ENCODE measurements at places on chromosomes 2 and 18. TPM values are rescaled to one million over a fixed set of nuclear protein-coding genes. Genes with fewer than 3 reads are reported as not detected.
A peak's percentile ranks its signal among the peaks of the same experiment; 100 is the strongest.

GRCh38 chr2:235215248-235215647, 263.4 kb downstream of the SH3BP4 start:
- DNase-seq, result no peak

DNA sequence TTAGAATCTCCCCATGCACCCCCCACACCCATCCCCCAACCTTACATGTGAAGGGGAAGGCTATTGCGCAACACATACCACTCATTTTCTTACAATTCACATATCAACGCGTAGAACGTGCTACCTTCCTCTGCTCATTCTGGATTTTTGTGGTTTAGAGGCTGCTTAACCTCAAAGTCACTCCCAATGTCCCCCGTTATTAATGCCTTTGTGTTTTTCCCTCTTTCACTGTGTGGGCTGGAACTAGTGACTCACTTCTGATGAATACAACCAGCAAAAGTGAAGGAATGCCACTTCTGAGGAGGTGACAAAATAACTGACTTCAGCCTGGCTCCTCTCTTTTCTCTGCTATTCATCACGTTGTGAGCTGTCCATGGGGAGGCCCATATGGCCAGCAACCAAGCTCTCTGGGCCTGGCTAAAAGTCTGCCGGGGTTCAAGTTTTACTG, 342.5 kb upstream of the NXPH2 start:
- DNase-seq, result no peak

DNA sequence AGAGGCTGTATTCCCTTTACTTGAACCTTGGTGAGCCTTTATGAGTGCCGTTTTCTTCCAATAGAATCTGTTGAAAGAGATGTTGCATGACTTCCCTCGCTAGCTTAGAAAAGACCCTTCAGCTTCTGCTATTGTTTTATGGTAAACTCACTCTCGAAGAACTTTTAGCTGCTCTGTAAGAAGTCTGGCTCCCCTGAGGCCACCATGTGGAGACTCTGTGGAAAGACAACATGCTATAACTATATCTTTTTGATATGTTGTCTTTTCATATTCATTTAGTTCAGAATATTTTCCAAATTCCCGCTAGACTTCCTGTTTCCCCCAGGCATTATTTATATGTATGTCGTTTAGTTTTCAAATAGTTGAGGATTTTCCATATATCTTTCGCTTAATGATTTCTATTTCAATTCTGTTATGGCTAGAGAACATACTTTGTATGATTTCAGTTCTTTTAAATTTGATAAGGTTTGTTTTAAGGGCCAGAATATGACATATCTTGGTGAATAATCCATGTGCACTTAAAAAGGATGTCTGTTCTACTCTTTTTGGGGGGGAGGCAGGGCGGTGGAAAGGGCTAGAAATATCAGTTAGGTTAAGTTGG, 64.1 kb downstream of the PTPN4 start:
- no peak for DNase-seq

DNA sequence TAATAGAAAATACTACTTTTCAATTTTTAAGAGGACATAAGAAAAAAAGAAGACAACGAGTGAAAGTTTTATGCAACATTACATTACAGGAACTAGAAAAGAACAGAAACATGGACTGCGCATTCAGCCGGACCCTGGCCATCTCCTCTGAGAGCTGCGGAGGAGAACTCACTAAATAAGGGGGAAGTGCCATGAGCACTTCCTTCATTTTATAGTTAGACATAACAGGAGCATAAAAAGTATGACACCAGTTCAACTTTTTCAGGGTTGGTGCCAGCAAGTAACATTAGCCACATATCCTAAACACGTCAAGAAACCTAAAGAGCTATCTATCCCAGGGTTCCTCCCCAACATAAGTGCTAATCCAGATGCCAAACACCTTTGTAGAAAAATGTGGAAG, 78.0 kb upstream of the SERTAD2 start:
- DNase-seq, result no peak

DNA sequence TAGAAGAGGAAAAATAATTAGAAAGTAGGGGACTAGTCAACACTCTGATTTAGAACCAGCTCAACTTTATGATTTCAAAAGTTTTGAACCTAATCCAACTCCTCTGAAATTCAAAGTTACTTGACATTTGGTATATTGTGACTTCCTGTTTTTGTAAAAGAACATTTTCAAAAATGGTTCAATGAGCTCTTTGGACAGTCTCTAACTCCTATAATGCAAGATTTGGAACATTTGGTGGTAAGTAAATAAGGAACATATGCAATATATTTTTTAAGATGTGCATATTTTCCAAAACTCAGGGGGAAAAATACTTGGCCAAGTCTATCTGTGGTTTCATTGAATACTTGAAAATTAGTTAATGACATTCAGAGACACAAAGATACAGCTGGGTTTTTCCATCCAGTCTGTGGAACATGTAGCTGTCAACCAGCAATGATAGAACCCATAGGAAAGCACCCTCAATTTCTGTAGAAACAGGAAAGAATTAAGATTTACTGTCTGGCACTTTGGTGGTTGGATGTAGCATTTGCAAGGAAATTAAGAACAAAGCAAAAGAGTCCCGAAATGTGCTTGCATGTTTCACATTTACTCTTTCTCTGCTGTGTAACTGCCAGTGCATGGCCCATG, 17.0 kb upstream of the ANKRD44 start:
- DNase-seq, result no peak

DNA sequence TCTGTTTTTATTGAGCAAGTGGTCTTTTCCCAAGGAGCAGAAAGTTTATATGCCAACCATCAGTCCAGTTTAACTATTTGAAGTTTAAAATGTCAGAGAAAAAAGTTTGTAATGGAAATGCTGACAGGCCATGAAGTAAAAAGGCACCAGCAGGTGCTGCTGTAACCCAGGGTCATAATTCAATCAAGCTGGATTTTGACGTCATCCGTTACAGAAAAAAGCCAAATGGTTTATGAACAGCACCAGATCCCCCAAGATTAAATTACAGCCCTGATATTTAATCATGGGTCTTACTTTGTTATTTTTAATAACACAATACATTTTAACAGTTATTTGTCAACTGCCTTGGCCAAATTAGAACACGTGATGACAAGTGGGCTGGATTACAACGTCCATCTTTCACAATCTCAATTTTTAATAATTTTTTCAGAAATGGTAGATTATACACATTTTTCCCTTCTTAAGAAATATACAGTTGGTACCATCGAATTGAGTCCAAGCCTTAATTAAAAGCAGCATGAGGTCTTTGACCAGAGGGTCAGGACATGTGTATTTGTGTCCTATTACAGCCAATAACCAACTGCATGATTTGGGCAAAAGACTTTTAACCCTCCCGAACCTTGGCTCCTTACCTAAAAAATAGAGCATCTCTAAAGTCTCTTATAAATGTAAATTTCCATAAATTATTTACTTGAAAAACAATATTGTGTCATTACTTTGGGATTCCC, 10.0 kb downstream of the TCF4 start:
- DNase-seq, result no peak

DNA sequence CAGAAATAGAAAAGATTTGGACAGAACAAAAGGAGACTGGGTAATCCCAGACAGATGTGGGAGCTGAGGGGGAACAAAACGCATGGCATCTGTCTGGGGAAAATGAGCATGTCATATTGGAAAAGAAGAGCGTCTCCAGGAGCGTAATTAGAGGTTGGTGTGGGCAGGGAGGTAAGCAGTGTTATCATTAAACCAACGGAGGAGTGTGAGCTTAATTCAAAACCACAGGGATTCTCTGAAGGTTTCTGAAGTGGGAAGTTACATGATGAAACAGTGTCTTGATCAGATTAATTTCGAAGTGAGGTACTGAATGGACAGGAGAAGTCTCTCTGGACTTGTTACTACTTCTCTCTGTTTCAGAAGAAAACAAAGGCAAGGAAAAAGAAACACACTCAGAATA, 53.3 kb downstream of the DTNB start:
- DNase-seq, result no peak

DNA sequence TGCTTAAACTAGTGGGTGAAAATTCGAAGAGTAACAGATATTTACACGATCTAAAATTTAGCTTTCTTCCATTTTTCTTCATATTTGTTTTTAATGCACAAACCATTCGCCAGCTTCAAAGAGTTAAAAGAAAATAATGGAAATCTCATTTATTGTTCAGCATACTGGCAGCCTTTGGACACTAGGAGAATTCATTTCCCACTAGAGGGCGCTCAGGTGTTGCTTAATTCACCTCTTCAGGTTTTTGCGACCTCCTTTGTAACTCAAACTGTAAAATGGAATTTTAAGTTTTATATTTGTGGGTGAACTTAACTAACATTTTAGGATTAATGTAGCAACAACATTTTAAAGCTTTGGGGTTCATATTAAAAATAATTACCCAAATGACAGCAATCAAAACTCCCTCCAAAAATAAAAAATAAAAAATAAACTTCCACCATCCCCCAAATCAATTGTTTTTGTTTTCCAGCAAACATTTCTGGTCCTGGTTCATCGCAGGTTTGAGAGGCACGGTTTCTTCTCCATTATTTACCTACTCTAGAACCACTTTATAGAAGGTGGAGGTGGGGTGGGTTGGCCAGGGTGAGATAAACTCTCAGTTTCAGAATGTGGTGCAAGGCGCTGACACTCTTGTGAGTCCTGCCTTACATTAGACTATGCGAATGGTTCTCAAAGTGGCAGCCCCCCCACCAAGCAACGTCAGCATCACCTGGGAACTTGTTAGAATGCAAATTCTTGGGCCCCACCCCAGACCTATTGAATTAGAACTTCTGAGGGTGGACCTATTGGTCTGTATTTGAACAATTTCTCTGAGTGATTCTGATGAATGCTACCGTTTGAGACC, 24.7 kb upstream of the PNPT1 start:
- DNase-seq, result peak; percentile 43

- no peak for DNase-seq
These were observed 129.2 kb downstream of the BCL11A start for GRCh38 chr2:60424233-60424632.

DNA sequence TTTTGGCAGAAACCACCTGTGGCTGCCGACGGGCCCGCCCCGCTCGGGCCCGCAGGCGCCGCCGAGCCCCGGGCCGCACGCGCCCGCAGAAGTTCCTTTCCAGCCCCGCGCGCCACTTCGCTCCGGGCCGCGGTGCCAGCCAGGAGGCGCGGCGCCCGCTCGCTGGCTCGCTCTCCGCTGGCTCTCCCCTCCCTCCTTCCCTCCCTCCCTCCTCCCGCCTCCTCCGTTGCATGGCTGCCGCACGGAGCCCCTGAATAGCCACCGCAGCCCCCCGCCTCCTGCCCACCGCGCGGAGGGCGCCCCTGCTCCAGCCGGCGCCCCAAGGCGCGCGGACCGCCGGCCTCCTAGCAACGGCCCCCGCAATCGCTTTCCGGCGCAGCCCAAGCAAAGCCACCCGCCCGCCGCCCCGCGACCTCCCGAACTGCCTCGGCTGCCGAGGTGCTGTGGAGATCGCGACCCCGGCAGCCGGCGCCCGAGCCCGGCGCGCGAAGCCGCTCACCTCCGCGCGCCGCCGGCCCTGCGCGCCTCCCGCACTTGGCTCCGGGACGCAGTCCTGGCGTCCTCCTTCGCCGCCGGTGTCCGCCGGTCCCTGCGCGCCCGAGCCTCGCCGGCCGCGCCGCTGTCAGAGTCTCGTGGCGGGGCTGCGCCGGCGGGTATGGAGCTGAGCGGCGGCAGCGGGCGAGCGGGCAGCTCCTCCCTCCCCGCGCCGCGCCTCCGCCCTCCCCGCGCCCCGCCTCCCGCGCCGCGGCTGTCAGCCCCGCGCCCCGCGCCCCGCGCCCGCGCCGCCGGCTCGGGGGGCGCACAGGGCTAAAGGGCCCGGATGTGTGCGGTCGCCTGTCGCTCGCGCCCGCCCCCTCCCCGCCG, at the start of gene ZBTB7C:
Gene ZBTB7C, minus strand, starts transcription at position 657 of the 864 bp plus-strand sequence.
- peak; percentile 72 for DNase-seq

DNA sequence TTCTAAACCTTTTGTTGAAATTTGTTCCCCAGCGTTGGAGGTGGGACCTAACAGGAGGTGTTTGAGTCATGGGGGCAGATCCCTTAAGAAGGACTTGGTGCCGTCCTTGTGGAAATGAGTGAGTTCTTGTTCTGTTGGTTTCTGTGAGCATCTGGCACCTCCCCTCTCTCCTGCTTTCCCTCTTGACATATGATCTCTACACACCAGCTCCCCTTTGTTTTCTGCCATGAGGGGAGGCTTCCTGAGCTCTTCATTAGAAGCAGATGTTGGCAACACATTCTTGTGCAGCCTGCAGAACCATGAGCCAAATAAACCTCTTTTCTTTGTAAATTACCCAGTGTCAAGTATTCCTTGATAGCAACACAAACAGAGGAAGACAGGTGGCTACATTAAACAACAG, 23.8 kb downstream of the NABP1 start:
- no peak for DNase-seq

GRCh38 chr18:23359421-23359820, 93.7 kb upstream of the RIOK3 start:
- no peak for DNase-seq

- DNase-seq, result no peak
These were observed 209.0 kb upstream of the PARD3B start for GRCh38 chr2:204336153-204336744.

GRCh38 chr2:82524826-82525225, 1934.3 kb downstream of the SUCLG1 start:
- DNase-seq, result no peak

GRCh38 chr2:159539701-159540100, 76.6 kb downstream of the BAZ2B start:
- DNase-seq, result no peak

GRCh38 chr2:169480079-169480465, 778 bp downstream of the BBS5 start:
- DNase-seq, result no peak

GRCh38 chr2:177064422-177064821, 148.2 kb upstream of the HNRNPA3 start:
- no peak for DNase-seq

- DNase-seq, result peak; percentile 36
These were observed 41.6 kb downstream of the LRRC30 start for GRCh38 chr18:7272311-7273049.

DNA sequence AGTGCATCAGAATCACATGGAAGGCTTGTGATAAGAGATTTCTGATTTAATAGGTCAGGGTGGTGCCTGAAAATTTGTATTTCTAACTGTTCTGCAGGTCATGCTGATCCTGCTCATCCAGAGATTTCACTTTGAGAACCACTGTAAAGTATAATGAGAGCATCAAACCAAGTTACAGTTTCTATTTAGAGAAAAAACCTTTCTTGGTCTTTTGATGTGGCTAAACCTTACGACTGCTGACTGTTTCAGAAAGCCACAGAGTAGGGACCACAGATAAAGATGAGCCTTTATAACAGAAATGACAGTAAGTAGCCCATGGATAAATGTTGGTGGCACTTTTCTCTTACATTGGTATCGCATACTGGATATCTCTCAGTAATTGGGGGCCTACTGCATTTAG, 109.4 kb upstream of the FANCL start:
- DNase-seq, result no peak

GRCh38 chr2:239275847-239276831, 124.7 kb downstream of the HDAC4 start:
- DNase-seq, result peak; percentile 64

- DNase-seq, result no peak
These were observed 49.8 kb downstream of the E2F6 start for GRCh38 chr2:11416186-11416585.

Gene C1GALT1C1L
- total RNA-seq, result under 0.01 TPM

Gene DOK6
- 68.1 TPM for total RNA-seq

Gene IL18R1
- total RNA-seq, result 0.41 TPM

Gene NCK2
- 84.8 TPM for total RNA-seq

Gene C2orf15
- total RNA-seq, result 4.5 TPM

Gene GBX2
- total RNA-seq, result 0.41 TPM

Gene REG1B
- total RNA-seq, result not detected

Gene COLEC11
- 0.41 TPM for total RNA-seq

Gene SKA1
- total RNA-seq, result 2.0 TPM

Gene PGAP1
- 104 TPM for total RNA-seq

Gene FAM237A
- not detected for total RNA-seq
